ENCODE measurements at places on chromosomes 4 and X.

DNA sequence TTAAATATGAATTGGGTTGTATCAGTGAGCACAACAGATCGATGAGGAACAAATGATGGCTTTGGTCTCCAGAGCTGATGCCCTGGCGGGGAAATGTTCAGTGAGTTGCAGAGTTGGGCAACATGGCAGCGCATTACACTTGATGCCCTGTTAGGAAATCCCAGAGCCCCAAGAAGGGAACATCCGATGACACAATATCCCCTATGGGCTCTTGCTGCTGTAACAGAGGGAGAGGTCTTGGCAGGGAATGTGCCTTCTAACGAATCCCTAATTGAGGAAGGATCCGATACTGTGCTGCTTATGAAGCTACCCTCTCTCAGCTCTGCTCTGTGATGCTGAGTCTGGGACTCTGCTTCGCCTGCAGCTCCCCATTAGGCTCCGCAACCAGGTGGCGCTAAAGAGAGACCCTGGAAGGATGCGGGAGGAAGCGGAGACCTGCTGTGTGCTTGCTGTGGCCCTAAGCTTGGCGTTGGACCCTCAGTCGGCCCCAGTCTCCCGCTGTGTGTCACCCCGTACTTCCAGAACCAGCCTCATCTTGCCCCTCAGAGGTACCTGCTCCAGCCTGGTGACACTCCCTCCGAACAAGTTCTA is 38.9 kb downstream of the PDHA1 start:
- DNase-seq, result no peak

DNA sequence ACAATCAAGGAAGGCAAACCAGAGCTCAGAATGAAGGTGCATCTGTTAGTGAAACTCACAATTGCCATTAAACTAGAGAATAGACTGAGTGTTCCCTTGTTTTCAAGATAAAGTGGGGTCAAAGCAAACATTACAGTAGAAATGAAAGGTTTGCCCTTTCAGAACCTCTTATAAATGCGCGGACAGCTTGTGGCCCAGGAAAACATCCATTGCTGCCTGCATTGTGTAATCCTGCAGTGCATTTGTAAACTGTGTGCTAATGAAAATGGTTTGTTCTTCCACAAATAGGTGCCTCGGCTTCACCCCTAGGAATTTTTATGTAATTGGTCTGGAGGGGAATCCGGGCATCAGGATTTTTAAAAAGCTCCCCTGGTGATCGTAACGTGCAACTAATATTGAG is 62.8 kb downstream of the SNX25 start:
- DNase-seq, result no peak

- DNase-seq, result no peak
Measured at GRCh38 chr4:122232633-122233032, 80.5 kb downstream of the BLTP1 start.

DNA sequence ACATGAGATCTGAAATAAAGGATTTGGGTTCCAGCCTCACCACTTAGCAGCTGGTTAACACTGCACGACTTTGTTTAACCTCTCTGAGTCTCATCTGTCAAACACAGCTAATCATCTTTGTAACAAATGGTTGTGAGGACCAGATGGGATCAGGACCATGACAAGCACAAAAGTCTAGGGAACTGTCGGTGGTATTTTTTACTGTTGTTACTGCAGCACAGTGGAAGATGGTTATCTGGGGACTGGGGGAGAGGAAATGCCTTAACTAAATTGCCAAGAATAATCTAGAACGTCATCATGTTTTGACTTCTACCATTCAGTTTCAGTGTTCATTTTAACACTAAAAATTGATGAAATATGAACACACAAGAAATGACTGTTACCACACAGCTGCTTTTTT is 99.5 kb downstream of the ADGRA3 start:
- DNase-seq, result no peak

GRCh38 chrX:113421432-113421831 is 580.8 kb upstream of the AMOT start:
- no peak for DNase-seq

GRCh38 chrX:106178826-106179225 is 10.7 kb downstream of the PWWP3B start:
- no peak for DNase-seq
